Activated naive CD8-positive, alpha-beta T cell treated with anti-CD3 and anti-CD28 coated beads, Interleukin-2, amount 50 U/mL, for 24 hours (primary cell): ENCODE measurements at places on chromosomes 2 and 18.

- DNase-seq = no peak
Measured at GRCh38 chr2:233184669-233185068, 66.8 kb upstream of the ATG16L1 start.

GRCh38 chr2:48504647-48505327 lies 25.2 kb upstream of the STON1 start:
- no peak for DNase-seq

DNA sequence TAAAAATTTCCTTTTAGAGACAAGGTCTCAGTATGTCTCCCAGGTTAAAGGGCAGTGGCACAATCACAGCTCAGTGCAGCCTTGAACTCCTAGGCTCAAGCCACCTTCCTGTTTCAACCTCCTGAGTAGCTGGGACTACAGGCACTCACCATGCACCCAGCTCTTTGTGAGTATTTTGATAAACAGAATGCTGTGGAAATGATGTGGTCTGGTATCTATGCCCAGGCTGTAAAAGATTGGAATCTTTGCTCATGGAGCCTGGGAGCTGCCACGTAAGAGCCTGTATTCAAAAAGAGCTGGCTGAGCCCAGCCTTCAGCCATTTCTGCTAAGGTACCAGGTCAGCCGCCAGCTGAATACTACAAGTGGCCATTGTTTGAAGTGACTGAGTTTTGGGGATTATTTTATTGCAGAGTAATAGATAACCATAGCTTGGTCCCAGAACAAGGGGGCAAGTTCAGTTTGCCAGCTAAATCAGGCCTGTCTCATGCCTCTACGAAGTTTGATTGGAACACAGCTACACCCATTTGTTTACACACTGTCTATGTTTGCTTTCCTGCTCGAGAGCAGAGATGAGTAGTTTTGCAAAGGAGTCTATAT lies 21.3 kb upstream of the ARL5A start:
- no peak for DNase-seq

- no peak for DNase-seq
Measured at GRCh38 chr2:216715402-216715974, 20.1 kb upstream of the IGFBP5 start.

- no peak for DNase-seq
Measured at GRCh38 chr2:219058541-219059374, 2.0 kb downstream of the IHH start.
